ENCODE measurements at places on chromosomes 7 and 10.

- DNase-seq, result no peak
These were observed 722 bp downstream of the UPF2 start for GRCh38 chr10:12041766-12042408.

- DNase-seq, result no peak
These were observed 5.4 kb downstream of the CPVL start for GRCh38 chr7:29140873-29141468.

DNA sequence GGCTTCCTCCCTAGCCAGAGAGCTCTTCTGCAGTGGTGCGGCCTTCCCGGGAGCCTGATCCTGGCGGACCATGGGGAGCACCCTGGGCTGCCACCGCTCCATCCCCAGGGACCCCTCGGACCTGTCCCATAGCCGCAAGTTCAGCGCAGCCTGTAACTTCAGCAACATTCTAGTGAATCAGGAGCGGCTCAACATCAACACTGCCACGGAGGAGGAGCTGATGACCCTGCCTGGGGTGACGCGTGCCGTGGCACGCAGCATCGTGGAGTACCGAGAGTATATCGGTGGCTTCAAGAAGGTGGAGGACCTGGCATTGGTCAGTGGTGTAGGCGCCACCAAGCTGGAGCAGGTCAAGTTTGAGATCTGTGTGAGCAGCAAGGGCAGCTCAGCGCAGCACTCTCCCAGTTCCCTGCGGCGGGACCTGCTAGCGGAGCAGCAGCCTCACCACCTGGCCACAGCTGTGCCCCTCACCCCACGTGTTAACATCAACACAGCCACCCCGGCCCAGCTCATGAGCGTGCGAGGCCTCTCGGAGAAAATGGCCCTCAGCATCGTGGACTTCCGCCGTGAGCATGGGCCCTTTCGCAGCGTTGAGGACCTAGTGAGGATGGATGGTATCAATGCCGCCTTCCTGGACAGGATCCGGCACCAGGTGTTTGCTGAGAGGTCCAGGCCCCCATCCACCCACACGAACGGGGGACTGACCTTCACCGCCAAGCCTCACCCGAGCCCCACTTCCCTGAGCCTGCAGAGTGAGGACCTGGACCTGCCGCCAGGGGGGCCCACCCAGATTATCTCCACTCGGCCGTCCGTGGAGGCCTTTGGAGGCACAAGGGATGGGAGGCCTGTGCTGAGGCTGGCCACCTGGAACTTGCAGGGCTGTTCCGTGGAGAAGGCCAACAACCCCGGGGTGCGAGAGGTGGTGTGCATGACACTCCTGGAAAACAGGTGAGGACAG lies 1.5 kb downstream of the EEPD1 start:
- DNase-seq, result no peak

DNA sequence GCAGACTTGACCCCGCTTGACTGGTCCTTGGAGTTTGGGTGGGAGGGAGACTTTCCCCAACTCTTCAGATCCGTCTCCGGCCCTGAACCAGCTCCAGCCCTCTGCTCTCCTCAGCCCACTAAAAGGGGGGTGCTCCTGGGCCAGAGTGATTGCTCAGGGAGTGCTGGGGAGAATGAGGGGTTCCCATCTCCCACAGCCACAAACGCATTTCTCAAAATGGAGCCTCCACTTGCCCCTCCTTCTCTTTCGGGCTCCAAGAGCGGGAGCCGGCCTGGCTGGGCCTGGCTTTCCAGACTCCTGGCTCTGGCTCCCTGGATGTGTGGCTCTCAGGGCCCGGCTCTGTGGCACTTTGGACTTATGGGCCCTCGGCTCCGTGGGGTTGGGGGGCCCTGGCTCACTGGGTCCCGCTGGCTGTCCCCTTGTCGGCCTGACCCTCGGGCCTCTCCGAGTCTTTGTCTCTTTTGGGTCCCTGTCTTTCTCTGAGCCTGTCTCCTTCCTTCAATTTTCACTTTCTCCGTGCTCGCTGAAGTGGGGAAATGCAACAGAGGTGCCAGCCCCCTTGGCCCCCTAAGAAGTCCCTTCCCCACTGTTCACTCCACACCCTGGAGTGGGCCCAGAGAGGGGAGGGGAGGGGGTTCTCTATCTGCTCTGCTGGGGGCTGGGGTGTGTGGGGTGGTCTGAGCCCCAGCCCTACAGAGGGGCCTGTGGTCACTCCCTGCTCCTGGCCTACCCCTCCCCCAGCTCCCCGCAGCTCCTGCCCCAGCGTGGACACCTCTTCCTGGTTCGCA lies 713 bp downstream of the LZTS2 start:
- DNase-seq, result peak; percentile 44

- DNase-seq, result no peak
These were observed 776.1 kb upstream of the MBL2 start for GRCh38 chr10:53548664-53549063.
